ENCODE measurements at places on chromosomes 7 and 10.

GRCh38 chr7:132102391-132102790 is 473.9 kb downstream of the PLXNA4 start:
- DNase-seq = no peak

- DNase-seq = no peak
Measured at GRCh38 chr7:70698219-70698832, 433.6 kb upstream of the GALNT17 start.

DNA sequence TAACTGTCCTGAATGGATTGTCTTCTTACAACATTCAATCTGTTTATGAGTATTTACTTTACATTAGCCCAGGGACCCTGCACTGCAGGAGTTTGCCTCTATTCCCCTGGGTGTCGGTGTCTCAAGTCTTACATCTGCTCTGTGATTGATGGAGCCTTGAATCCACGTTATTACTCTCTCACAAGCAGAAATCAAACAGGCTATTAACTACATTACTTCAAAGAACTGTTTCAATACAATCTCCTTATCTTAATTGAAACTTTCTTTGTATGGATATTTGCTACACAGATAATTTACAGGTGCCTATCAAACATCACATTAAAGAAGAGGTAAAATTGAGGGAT is 3.1 kb upstream of the ARID5B start:
- DNase-seq = no peak

DNA sequence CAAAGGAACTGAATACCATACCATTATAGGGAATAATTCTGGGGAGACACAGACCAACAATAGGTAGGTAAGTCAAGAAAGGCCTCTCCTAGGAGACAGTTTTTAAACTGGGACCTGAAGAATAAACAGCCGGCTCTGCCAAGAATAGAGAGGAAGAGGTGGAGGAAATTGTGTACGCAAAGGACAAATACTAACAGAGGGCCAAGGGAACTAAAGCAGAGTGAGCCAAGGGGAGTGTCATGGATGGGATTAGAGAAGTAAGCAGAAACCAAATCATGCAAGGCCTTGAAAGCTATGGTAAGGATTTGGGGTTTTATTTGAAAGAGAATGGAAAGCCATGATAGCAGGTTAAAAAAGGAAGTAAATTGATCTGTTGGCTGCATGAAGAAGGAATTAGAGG is 18.1 kb upstream of the ITGB8 start:
- DNase-seq = no peak

GRCh38 chr10:76287856-76288255 is 856.4 kb downstream of the LRMDA start:
- DNase-seq = no peak

DNA sequence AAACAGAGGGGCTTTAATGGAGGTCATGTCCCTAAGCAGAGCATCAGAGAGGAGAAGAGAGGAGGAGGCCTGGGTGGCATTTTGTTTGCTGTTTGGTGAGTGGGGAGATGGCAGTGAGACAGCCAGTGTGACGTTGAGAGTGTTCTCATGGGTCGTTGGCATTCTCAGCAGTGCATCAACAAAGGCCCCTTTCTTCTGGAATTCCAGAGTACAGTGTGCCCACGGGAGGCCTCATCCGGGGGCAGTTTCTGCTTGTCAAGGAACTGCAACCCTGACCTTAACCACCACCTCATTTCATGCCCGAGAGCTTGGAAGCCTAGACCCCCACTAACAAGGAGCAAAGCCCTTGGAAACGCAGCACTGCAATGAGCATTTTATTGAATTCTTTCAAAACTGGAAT is 92.9 kb downstream of the CELF2 start:
- peak; percentile 11 for DNase-seq

DNA sequence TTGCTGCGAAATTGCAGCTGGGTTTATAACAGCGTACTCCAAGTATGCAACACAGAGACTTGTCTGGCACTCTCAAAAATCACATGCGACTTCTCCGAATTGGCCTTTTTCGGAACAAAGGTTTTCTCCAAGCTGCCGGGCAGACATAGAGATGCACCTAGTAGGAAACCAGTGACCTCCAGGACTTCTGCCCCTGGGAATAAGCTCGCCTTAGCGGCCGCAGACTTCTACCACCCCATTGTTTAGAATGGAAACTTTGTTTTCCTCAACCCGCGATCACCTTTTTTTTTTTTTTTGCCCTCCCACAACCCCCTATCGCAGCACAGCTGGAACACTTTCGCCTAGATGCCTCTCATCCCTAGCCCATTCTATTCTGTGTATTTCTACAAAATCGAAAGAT is 4.9 kb upstream of the HOXA10 start:
- no peak for DNase-seq

DNA sequence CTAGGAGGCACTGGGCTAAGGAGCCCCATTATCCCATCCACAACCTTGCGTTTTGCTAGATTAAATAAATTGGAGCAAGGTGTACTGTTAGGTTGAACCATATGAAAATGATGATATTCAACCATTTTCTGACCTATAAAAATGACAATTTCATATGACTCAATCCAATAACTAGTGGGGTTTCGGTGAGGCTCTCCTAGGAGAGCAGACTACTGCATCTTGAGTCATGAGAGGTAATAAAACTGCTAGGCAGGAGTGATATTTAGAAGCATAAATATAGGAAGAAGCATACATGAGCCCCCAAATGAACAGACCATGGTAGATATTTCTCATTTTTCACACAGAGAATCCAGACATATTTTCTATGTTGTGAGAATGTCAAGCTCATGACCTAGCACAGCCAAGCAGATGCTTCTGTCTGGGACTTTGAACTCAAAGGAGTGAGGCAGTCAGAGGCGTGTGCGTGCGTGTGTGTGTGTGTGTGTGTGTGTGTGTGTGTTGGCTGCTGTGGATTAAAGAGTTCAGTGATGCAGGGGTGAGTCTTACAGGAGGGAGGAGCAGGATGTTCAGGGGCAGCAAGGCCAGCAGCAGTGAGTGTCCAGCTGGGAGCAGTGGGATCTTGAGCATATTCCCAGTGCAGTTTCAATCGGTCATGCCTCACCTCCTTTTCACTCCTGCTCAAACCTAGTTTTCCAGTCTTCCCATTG is 17.8 kb upstream of the WDR11 start:
- peak; percentile 27 for DNase-seq

DNA sequence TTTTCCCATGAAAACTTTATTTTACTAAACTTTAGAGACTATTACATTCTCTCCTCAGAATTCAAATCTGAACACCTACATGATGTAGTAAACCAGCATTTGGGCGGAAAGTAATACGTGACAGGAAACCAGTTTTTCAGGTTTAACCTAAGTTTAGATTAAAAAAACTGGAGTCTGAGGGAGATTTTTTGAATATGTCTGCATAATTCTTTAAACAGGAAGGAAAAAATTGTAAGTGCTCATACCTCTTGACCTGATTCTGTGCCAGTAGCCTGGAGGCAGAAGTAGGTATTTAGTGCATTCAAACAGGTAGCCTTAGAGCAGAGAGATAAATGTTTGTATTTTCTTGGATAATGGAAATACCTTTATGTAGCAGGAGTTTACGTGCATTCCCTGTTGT is 224.3 kb downstream of the MDFIC start:
- peak; percentile 4 for DNase-seq

- DNase-seq = no peak
Measured at GRCh38 chr7:80844916-80845315, 73.9 kb downstream of the SEMA3C start.

GRCh38 chr7:28166982-28167715 is 13.4 kb downstream of the JAZF1 start:
- DNase-seq = no peak

DNA sequence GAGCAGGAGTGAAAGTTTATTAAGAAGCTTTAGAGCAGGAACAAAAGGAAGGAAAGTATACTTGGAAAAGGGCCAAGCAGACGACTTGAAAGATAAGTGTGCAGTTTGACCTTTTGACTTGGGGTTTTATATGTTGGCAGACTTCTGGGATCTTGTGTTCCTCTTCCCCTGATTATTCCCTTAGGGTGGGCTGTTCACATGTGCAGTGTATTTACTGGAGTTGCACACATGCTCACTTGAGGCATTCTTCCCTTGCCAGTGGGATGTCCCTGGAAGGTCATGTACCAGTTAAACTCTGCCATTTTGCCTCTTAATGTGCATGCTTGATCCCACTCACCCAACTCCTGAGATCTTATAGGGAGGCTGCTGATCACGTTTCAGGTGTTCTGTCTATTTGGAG is 23.4 kb upstream of the ARHGAP12 start:
- no peak for DNase-seq

- DNase-seq = no peak
Measured at GRCh38 chr7:144866189-144866588, 30.3 kb upstream of the TPK1 start.

DNA sequence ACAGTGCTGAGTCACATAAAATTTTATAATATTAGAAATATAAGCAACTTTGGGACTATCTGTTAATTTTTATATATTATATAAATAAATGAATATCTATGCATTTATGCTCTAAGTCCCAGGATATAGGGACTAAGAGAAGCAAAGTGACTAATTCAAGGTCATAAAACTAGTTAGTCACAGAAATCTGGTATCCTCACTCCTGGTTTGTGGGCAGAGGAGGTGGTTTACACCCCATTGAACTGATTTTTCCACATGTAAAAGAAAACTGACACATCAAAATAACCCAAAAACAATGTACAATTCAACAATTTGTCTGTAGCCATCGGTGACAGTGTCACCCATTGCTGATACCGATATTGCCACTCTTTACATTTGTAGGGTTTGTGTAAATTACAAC is 3.0 kb downstream of the PCLO start:
- DNase-seq = no peak

DNA sequence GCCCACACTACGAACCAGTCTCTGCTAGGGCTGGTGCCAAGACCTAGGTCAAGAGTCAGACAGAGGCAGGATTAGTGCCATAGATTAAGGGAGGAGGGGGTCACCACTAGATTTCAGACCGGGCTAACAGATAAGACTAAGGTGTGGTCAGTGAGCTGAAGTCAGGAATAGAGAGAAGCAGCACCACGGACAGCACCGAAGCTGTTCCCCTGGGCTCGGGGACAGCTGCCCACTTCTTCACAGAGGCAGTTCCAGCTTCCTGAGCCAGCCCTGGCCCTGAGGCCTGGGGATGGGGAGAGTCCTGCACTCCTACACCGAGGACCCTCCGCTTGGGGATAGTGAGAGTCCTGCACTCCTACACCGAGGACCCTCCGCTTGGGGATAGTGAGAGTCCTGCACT is 11.2 kb upstream of the JAKMIP3 start:
- no peak for DNase-seq

GRCh38 chr7:29561271-29561670 is 2.4 kb upstream of the PRR15 start:
- DNase-seq = no peak

GRCh38 chr7:47817917-47818316 is 130.3 kb downstream of the PKD1L1 start:
- no peak for DNase-seq

- DNase-seq = no peak
Measured at GRCh38 chr10:102710609-102711008, 3.6 kb downstream of the ARL3 start.

GRCh38 chr7:8035192-8035591 is 66.6 kb downstream of the GLCCI1 start:
- no peak for DNase-seq

GRCh38 chr7:5234852-5235831 is 45.1 kb downstream of the WIPI2 start:
- no peak for DNase-seq

- no peak for DNase-seq
Measured at GRCh38 chr7:74134117-74134620, 40.0 kb upstream of the EIF4H start.

GRCh38 chr10:4231439-4231838 is 446.4 kb upstream of the KLF6 start:
- no peak for DNase-seq

GRCh38 chr10:69473304-69473990 is 22.2 kb downstream of the TSPAN15 start:
- DNase-seq = no peak

DNA sequence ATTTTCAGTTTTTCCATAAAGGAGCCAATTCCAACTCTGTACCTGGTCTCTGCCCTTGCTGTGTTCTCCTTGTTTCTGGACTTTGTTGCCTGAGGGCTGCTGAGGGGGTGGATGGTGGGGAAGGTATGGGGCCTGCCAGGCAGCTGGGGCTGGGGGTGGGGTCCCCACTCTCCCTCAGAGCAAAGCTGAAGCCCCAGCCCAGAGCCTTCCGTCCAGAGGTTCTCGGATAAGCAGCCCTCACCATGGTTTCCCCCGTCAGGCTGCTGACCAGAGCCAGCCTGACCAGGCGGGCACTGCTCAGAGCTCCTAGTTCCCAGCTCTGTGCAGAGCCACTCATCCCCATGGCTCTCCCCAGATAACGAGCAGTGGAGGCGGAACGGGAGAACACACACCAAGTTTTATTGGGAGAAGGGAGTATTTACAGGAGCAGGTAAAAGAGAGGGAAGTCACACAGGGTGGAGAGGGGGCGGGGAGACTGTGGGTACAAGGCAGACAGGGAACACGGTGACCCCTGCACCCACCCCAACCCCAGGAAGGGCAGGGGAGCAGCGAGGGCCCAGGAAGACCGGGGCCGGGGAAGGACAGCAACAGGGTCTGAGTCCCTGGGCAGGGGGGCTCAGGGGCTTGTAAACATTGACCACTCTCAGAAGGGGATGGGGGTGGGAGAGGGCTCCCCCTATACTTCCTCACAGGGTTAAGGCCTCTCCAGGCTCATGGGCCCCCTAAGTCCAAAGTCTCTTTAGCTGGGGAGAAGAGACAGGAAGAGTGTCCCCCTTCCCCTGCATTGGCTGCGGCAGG is 5.8 kb downstream of the GNB2 start:
- no peak for DNase-seq

GRCh38 chr10:21340331-21340730 is 185.2 kb downstream of the SKIDA1 start:
- no peak for DNase-seq

GRCh38 chr7:35891004-35891830 is 90.4 kb downstream of the SEPTIN7 start:
- DNase-seq = no peak

- no peak for DNase-seq
Measured at GRCh38 chr7:151666886-151667285, 147.2 kb upstream of the RHEB start.

DNA sequence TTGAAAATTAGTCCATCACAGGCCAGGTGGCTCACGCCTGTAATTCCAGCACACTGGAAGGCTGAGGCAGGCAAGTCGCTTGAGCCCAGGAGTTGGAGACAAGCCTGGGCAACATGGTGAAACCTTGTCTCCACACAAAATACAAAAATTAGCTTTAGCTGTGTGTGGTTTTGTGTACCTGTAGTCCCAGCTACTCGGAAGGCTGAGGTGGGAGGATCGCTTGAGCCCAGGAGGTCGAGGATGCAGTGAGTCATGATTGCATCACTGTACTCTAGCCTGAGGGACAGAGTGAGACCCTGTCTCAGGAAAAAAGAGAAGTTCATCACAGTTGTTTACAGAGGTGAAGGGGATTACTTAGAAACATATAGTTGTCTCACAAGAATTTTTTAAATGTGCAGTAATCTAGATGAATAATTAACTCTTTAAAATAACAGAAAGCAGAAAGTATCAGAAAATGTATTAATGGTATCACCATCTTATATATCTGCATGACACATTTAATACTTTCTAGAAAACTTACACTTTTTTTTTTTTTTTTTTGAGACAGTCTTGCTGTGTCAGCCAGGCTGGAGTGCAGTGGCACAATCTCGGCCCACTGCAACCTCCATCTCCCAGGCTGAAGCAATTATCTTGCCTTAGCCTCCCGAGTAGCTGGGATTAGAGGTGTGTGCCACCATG is 8.9 kb downstream of the LCOR start:
- DNase-seq = no peak

GRCh38 chr7:90163534-90163933 is 9.3 kb downstream of the STEAP1 start:
- no peak for DNase-seq

- DNase-seq = no peak
Measured at GRCh38 chr7:77887567-77887966, 89.0 kb downstream of the PHTF2 start.
